ENCODE measurements at places on chromosomes 6 and 20.

GRCh38 chr20:23586735-23587525 lies 18.6 kb upstream of the CST9L start:
- no peak for DNase-seq

GRCh38 chr6:92810913-92811312 lies 608.4 kb downstream of the EPHA7 start:
- DNase-seq, result no peak

DNA sequence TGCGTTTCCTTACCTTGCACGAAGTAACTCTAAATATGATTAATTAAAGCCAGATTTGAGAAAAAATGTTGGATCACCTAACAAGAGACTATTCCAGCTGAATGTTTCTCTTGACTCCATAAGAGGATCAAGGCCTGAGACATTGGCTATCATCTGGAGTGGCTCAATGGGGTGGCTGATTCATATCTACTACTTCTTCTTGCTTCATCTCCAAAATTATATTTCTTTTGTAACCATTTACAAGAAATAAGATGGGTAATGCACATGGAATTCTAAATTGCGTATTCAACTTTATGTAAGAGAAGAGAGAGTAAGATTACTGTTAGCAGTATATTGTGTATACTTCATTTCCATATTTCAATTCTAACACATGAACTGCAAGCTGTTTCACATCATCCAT lies 819.0 kb upstream of the EYS start:
- no peak for DNase-seq

- no peak for DNase-seq
Observed at GRCh38 chr6:12266571-12266970, 23.6 kb upstream of the EDN1 start.

GRCh38 chr6:127458222-127458621 lies 967 bp downstream of the KIAA0408 start:
- DNase-seq, result no peak

DNA sequence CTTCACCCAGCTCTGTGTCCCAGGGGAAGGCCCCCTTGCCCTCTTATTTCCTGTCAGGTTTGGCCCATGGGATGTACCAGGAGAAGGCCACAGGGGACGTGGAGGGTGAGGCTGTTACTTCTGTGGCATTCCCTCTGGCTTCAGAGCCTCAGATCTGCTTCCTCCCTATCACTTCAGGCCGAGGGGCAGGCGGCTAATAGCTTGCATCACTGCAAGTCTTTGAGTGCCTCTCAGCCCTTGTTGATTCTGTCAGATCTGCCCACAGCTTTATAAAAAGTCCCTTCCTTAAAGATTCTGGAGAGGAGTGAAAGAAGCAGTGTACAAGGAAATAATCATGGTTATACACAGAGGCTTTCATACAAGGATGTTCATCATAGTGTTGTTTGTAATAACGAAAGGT lies 86.9 kb downstream of the LRFN2 start:
- no peak for DNase-seq

Measured in NCI-H1694 (cell line).